ENCODE measurements at places on chromosomes 13 and 19.
A peak's percentile ranks its signal among the peaks of the same experiment; 100 is the strongest.

DNA sequence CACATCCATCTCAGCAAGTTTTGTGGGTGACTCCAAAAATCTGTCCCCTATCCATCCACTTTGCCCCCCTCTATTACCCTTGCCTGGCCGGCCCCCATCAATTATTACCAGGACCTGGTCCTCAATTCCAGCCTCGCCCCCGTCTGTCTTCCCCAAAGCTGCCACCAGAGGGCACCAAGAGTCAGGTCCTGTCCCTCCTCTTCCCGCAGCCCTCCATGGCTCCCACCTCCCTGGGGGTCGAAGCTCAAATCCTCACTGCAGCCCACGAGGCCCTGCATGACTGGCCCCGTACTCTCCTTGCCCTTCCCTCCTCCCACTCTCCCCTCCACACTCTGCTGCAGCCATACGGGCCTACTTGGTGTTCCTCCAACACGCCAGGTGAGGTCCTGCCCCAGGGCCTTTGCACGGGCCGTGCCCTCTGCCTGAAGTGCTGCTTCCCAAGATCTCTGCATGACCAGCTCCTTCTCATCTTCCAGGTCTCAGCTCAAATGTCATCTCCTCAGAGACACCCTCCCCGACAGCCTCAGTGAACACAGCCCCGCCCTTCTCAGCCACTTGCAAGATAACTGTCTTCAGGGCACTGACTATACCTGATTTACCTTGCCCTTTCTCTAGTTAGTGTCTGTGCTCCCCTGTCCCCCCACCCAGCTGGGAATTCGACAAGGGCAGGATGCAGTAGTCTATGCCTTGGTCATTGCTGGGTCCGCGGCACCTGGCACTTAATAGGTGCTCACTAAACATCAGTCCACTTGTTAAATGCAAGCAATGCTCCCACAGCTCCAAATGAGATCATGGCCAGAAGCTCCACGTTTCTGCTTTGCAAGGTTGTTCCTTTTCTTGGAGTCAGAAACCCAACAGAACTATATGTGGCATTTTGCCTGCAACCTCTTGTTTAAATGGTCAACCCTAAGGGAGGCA lies 16.8 kb upstream of the SEMA6B start:
- peak; percentile 76 for DNase-seq

- DNase-seq, result peak; percentile 72
These were observed 3.9 kb downstream of the SLC1A5 start for GRCh38 chr19:46784262-46785053.

DNA sequence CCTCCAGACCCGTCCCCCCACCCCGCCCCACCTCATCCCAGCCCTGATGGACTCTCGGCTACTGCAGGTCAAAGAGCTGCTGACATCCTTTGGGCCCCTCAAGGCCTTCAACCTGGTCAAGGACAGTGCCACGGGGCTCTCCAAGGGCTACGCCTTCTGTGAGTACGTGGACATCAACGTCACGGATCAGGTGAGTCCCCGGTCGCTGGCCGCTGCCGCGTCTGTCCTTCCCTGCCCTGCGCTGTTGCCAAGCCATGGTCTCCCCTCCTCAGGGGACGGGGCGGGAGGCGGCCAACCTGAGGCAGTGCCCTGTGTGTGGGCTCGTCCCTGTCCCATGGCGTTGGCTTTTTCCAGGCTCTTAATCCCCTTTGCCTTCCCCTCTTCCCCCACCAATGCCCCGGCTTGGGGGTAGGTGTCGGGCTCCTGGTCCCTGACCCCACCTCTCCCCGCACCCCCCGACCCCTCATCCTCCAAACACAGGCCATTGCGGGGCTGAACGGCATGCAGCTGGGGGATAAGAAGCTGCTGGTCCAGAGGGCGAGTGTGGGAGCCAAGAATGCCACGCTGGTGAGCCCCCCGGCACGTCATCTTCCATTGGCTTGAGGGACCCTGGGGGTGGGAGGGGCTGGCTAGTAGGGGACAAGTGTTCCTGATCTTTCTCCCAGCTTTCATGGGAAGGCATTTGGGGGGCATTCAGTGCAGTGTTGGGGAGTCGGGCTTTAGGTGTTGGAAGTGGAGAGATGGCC lies 6.2 kb upstream of the EPN1 start:
- DNase-seq, result no peak

- DNase-seq, result peak; percentile 58
These were observed 27.1 kb downstream of the MEGF8 start for GRCh38 chr19:42352301-42353259.

DNA sequence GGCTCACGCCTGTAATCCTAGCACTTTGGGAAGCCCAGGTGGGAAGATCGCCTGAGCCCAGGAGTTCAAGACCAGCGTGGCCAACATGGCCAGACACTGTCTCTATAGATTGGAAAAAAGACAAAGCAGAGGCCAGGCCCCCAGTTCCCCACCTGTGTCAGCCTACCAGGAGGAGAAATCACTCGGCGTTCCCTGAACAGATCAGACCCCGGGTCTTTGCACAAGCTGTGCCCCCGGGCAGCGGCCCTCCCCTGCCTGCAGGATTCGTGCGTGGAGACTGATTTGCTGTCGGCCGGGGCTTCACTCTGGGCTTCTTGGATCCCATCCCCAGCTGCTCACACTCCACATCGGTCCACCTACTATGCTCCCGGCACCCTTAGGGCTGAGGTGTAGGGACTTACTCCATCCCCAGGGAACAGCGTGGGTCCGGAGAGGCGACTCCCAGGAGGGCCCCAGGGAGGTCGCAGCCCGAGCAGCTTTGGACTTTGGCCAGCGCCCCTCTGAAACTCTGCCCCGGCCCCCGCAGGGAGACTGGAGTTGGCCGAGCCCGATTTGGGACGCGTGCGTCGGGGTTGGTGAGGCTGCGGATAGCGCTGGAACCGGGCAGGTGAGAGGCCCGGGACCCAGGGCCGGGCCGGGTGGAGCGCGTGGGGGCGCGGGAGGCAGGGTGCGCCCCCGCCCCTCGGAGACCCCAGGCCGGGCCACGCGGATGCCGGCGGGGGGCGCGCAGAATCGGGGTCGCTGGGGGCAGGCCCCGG lies 515 bp upstream of the EFNA2 start:
- DNase-seq, result no peak

GRCh38 chr19:566403-566802 lies 6.0 kb upstream of the BSG start:
- no peak for DNase-seq

DNA sequence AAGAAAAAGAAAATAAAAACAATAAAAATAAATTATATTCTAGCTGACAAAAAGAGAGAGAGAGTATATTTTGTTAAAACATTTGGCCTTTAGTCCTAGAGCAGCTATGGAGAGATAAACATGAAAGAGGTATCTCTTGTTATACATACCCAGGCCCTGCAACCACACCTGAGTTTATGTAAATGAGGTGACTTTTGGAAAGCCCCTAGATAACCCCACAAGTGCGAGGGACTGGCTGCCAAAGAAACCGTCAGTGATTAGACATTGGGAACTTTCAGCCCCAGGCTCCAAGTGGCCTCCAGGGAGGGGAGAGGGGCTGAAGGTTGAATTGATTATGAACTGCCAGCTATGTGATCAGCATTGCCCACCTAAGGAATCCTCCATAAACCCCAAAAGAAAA lies 2.1 kb upstream of the NLRP7 start:
- DNase-seq, result no peak

DNA sequence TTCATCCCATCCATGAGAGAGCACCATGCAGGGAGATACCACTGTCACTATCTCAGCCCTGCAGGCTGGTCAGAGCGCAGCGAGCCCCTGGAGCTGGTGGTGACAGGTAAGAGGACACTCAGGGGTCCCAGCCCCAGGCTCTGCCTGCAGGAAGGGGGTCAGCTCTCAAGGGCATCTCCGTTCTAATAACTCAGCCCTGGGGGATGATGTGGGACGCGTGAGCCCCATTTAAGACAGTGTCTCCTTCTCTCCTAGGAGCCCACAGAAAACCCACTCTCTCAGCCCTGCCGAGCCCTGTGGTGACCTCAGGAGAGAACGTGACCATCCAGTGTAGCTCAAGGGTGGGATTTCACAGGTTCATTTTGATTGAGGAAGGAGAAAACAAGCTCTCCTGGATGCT lies 15.5 kb upstream of the KIR3DL3 start:
- DNase-seq, result no peak

DNA sequence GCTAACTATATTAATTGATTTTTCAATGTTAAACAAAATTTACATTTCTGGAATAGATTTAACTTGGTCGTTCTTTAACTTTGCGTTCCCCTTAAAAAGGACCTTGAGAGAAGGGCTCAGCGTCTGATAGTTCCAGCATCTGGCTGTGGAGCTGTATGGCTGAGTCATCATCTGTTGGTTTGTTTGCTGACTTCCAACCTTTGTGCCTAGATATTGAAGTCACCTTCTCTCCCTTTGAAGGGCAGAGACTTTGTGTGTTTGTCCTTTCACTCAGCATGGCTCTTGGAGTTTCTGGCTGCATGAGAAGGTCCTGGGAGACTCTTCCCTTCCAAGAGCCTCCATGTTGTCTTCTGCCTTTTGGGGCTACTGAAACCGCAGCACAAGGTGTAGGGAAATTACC lies 16.6 kb upstream of the IRS2 start:
- no peak for DNase-seq

DNA sequence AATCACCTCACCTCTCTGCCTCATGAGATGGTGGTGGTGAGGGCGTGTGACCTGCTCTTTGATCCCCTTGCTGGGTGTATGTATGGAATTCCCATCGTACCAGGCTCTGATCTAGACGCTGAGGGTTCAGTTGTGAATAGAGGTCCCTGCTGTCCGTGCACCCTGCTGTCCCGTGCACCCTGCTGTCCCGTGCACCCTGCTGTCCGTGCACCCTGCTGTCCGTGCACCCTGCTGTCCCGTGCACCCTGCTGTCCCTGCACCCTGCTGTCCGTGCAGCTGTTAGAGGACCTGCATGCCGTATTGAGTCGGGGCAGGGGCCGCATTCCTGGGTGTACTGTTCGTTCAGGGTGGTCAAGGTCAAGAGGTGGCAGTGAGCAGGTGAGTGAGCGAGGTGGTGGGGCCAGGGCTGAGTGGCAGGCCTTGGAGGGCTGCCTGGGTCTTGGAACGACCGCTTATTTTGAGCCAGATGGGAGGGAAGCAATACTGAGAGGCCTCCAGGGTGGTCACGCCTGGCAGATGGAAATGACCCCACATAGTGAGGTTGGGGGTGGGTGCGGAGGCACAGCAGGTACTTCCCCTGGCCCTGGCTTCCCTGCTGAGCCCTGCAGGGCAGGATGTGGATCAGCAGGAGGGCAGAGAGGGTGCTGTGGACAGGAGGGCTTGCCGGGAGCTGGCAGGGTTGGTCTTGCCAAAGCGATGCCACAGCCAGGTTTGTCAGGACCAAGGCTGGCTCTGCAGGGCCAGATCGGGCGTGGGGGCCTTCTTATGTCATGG lies 4.6 kb upstream of the EPN1 start:
- no peak for DNase-seq

DNA sequence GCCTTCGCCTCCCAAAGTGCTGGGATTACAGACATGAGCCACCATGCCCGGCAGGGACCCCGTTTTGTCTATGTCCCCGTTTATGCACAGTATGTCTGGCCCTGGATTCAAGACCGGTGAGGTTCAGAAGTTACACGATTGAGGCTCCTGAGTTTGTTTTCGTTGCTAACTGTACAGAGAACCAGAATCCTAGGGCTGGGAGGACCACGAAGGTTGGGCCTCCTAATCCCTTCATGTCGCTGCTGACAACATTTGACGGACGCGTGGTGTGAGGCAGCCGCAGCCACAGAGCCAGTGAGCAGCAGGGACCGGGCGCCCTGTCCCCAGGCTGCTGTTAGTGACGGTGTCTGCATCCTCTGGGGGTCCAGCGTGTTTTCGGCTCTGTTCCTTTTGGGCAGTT lies 91.4 kb downstream of the ATP11A start:
- no peak for DNase-seq

DNA sequence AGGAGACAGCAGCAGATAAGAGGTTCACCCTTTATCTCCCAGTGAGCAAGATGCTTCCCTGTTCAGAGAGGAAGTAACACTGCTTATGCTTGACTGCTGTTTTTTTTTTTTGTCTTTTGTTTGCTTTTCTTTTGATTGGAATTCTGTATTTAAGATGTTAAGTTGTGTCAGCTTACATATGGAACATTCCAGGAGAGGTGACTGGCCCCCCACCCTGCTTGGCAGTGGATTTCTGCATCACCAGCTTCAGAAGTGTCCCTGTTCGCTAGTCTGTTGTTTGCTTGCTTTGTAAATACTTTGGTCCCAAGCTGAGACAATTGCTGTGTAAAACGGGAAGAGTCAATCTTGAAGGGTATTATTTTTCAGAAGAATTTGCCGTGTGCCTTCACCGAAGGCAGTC lies 43.0 kb downstream of the IFT88 start:
- no peak for DNase-seq

GRCh38 chr13:71214357-71214756 lies 652.6 kb downstream of the DACH1 start:
- DNase-seq, result no peak

GRCh38 chr19:16778796-16779411 lies 50.3 kb upstream of the SIN3B start:
- DNase-seq, result peak; percentile 47

DNA sequence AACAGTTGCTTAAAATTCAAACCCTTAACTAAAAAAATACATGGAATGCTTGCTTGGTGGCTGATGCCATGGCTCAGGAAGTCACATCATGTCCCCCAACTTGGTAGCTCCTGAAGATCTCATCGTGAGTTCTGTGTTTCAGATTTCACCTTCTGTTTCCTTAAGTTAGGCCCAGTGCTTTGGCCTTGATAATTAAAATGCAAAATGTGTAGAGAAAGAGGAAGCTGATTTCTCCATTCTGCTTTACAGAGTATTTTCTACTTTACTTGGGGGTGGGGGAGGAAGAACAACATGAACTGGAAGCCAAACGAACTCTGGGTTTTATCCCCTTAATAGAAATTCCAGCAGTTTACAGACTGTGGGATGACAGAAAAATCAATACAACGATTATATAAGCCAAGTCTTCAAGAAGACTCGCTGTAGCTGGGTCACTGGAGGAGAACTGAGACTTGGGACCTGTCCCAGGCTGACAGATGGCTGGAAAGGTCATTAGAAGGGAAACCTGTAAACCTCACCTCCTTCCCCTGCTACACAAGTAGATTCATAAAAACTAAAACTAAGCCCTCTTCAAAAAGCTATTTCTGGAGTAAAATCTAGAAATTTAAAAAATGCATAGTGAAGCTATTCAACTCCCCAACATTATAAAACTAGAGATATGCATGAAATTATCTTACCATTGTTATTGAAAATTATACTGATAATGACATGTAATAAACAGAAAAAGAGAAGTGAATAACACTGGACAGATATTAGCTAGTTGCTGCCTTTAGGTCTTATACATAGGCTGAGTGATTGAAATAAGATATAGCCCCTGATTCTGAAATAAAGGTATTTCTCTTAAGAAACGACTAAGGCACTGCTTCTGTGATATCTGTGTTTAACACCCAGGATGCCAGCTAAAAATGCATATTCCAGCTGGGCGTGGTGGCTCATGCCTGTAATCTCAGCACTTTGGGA lies 22.1 kb upstream of the GGACT start:
- DNase-seq, result no peak

DNA sequence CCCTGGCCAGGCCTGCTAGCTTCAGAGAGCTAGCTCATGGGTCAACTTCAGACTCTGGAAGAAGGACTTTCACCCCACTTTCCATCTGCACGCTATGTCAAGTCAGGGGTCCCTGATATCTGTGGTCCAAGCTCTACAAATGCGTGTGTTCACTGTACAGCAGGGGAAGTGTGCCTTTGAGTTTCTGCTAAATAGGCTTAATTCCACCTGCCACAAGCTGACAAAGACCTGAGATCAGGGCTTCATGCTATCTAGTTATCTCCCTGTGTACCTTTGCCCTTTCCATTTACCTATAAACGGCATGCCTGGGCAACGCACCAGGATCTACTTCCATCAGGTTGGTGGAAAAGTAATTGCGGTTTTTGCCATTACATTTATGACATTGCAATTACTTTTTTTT lies 10.7 kb upstream of the SULT2A1 start:
- DNase-seq, result no peak

GRCh38 chr13:25688536-25688935 lies 316.8 kb downstream of the ATP8A2 start:
- DNase-seq, result no peak

Data from GM12891 (cell line).